CD4-positive, alpha-beta T cell treated with Interferon alpha-2 for 1 hour (primary cell): ENCODE measurements at places on chromosomes 11 and 22.

DNA sequence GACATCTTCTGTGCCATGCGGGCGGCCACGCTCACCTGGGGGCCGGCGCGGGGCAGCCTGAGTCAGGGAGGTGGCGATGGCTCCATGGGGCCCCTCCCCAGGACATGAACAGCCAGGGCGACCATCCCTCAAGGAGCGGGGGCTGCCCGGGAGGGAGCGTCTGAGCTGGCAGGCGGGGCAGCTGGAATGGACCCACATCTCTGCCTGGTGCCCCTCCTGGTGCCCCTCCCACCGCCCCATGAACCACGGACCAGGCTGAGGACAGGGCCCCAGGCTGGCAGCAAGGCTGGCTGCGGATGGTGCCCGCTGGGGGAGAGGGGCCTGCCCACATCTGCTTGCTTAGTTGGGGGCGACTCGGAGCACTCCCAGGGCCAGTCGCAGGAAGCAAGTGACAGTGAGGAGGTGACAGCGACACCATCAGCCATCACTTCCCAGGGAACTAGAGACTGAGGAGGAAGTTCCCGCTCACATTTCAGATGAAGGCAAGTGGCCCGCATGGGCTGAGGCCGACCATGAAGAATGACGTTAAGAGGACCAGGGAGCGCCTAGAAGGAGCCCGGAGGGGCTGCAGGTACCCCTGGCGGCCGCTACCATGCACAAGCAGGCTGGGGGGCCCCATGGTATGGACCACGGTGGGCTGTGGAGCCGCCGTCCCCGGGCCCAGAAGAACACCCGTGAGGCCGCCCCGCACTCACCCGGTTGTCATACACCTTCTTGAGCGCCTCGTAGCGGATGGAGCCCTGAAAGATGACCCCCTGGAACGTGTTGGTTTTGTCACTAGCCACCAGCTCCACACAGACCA is 37.3 kb downstream of the KIAA0930 start:
- no peak for DNase-seq

- no peak for DNase-seq
These were observed 340.8 kb downstream of the MN1 start for GRCh38 chr22:27460591-27461347.

GRCh38 chr11:465896-466530 is 15.9 kb downstream of the PTDSS2 start:
- no peak for DNase-seq

DNA sequence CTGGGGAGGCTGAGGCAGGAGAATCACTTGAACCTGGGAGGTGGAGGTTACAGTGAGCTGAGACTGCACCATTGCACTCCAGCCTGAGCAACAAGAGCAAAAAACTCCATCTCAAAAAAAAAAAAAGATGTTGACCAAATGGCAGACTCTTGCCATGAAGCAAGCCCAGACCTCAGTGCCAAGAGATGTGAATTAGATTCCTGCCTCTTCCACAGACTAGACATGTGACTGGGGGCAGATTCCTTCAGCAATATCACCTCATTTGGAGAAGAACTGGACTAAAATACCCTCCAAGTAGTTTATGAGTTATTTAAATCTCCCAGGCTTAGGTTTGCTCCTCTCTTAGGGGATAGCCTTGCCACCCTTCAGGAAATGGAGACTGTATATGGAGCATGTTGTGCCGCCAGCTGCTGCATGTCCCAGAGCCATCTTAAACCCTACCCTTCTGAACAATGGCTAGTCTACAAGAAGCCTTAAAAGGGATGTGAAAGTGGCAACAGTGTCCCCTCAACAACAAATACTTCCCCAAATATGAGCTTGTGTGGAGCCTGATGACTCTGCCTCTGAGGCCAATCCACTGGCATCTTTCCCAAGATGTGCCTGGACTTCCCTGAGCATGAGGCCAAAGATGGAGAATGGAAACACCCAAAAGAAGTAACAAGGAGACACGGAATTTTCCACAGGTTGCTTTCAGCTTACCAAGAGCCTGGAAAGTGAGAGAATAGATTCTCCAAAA is 763 bp upstream of the MS4A7 start:
- DNase-seq, result peak; percentile 52

DNA sequence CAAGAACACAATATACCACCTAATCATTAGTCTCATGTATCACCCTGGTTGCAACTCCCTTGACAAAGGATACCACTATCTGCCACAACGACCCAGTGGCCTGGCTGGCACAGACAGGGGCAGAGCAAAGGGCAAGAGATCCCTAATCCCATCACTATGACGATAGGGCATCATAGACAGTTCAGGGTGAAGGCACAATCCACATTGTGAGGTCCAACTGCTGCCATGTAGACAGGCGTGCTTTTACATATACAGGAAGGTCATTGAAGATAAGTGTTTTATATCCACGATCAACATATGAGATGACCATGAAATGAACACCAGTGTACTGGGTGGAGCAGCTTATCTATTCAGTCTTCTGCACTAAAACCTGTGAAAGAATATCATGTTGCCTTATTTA is 94.6 kb downstream of the IGLL1 start:
- DNase-seq, result no peak

DNA sequence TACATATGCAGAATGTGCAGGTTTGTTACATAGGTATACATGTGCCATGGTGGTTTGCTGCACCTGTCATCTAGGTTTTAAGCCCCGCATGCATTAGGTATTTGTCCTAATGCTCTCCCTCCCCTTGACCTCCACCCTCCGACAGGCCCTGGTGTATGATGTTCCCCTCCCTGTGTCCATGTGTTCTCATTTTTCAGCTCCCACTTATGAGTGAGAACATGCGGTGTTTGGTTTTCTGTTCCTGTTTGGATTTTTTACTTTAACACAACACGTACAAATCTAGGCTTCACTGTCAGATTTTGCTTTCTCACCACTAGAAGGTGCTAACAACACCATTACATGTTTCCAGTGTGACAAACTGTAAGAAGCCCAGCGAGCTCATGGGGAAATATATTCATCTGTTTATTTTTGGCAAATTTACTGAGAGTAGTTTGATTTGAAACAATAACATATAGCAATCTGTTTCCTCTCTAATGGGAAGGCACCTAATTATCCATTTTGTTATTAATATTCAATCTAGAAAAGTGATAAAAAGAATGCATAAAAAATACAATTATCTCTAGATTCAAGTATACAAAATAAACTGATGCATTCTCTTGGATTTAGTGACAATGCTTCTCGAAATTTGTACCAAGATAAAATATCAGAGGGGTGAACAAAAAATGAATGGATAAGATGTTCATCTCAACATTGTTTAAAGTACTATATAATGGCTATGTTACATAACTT is 23.2 kb upstream of the BIRC3 start:
- peak; percentile 43 for DNase-seq

- DNase-seq, result no peak
These were observed 32.1 kb upstream of the BAIAP2L2 start for GRCh38 chr22:38142606-38143005.

- no peak for DNase-seq
These were observed 9.9 kb upstream of the KCNJ5 start for GRCh38 chr11:128881221-128881620.

DNA sequence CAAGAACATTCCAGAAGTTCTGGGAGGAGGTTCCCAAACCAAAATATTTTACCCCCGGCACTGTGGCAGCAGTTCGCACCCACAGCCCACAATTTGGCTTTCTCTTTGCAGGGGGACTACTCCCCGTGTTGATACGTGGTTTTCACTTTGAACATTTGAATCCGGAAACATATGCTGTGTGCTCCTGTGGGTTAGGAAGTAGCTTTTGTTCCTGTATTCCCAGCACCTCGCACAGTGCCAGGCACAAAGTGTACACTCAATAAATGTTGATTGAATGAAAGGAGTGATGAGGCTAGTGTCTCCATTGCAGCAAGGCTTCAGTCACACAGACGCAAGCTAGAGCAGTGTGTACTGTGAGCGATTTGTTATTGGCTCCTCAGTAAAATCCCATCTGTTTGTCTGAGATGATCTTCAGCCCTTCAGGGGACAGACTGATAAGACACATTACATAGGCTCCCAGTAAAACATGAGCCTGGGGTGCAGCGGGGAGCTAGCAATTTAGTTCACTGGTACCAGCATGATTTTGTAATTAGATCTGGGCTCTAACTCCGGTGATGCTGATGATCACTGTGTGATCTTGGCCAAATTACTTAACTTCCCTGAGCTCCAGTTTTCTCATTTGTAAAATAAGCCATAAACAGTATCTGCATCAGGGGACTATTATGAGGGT is 2.2 kb downstream of the LAYN start:
- no peak for DNase-seq

DNA sequence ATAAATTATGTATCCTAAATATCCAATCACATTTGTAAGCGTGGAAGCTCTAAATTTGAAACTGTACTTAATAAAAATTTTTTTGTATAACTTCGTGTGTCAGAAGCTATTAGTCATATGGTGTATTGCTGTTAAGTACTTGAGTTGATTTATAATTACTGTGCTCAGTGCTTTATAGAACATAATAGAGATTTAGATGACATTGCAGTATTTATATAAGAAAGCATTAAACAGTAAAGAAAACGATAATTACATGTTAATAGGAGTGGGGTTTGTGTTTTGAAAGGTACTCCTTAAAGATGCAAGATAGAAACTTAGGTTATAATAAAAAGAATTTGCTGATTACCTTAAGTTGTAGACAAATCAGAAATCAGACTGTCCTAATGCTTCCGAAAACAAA is 5.9 kb upstream of the TCP11L1 start:
- DNase-seq, result no peak

GRCh38 chr22:38316364-38317121 is 690 bp downstream of the CSNK1E start:
- peak; percentile 65 for DNase-seq

DNA sequence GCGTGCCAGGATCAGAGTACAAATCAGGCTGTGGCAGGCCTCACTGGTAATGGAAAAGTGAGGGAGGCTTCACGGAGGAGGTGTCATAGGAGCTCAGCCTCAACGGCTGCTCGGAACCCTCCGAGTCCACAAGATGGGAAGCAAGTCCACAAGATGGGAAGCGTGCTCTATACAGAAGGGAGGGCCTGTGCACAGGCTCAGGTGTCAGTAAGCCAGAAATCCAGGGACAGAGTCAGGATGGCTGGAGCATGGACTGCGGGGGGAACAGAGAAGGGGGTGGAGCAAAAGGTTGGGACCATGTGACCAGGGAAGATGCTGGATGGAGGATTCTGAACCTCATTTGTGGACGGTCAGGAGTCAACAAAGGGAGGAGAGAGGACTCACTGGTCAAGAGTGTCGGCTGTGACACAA is 3.4 kb upstream of the DPP3 start:
- DNase-seq, result no peak

- no peak for DNase-seq
These were observed 25.0 kb downstream of the KRTAP5-5 start for GRCh38 chr11:1654388-1655167.

- DNase-seq, result no peak
These were observed 1349.8 kb upstream of the RAG2 start for GRCh38 chr11:37947821-37948220.

DNA sequence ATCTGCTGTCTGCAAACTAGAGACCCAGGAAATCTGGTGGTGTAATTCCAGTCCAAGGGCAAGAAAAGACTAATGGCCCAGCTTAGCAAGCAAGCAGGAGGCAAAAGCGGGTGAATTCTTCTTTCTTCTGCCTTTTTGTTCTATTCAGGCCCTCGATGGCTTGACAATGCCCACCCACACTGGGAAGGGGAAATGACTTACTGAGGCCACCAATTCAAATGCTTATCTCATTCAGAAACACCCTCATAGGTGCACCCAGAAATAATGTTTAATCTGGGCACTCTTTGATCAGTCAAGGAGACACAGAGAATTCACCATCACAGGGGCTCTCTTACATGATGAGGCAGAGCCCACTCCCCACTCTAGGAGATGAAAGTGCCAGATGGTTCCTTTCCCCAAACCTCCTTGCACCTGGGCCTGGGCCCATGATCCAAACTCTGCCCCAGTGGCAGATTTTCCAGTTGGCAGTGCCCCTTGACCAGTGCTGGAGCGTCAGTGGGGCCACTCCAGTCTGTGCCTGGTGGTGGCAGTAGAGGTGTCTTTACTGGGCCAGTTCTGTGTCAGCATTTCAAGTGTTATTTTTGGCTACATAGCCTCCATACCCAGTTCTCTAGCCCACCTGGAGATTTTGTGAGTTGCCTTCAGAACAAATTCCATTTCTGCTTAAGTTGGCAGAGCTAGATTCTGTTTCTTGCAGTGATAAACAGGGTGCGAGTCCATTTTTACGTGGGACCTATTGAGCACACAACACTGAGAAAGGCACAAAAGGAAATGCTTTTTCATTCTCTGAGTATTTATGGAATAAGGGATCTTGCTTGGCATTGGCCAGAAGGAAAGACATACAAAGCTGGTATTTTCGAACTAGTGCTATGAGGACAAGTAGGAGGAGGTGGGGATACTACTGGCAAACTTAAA is 7.5 kb downstream of the ELMOD1 start:
- no peak for DNase-seq

- DNase-seq, result no peak
These were observed 82.9 kb downstream of the MIAT start for GRCh38 chr22:26740253-26740652.

DNA sequence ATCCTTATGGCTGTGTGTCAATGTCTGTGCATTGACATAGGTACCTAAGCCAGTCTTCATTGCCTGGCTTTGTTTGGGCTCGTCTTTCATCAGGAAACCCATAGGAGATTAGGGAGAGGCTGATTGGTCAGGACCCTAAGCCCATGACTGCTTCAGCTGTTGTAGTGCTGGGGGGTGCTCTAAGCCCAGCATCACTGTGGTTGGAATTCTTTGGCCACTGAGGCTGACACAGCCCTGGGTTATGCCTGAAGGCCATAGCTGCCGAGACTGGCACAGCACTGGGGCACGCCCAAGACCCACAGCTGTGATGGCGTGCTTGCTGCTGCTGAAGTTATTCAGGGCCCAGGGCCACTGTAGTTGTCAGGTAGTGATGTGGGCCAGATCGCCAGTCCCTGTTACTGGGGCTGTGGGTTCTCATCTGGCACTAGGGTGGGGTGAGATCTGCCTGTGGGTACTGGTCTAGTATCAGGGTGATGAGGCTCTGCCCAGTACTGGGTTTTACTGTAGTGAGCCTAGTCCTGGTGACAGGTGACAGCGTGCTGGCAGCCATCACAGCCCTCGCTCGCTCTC is 4.9 kb downstream of the USP18 start:
- DNase-seq, result no peak

GRCh38 chr11:2390091-2390724 is 10.3 kb upstream of the TSSC4 start:
- no peak for DNase-seq

DNA sequence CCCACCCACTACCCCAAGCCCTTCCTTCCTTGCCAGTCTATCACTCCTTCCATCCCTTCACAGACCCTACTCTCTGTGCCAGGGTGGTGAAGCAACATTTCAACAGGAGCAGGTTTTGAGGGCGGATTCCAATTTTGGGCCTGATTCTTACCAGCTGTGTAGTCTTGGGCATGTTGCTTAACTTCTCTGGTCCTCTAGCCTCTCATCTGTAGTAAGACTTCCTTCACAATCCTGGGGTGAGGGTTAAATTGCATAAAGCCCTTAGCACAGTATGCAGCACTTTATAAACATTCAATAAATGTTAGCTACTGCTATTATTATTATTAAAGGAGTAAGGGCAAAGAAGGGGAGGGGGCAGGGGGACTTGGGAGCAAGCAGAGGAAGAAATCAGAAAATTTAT is 5.0 kb upstream of the RNF185 start:
- no peak for DNase-seq
